ENCODE measurements at places on chromosomes 16 and 17. TPM values are rescaled to one million over a fixed set of nuclear protein-coding genes. Genes with fewer than 3 reads are reported as not detected.

GRCh38 chr17:27651411-27652345 is 20.7 kb downstream of the LGALS9 start:
- DNase-seq: no peak

GRCh38 chr17:57517273-57517631 is 227.8 kb downstream of the CCDC182 start:
- DNase-seq: no peak

GRCh38 chr16:22210285-22210684 is 4.2 kb downstream of the EEF2K start:
- DNase-seq: no peak

- no peak for DNase-seq
These were observed 53.0 kb downstream of the RPA1 start for GRCh38 chr17:1882836-1883235.

DNA sequence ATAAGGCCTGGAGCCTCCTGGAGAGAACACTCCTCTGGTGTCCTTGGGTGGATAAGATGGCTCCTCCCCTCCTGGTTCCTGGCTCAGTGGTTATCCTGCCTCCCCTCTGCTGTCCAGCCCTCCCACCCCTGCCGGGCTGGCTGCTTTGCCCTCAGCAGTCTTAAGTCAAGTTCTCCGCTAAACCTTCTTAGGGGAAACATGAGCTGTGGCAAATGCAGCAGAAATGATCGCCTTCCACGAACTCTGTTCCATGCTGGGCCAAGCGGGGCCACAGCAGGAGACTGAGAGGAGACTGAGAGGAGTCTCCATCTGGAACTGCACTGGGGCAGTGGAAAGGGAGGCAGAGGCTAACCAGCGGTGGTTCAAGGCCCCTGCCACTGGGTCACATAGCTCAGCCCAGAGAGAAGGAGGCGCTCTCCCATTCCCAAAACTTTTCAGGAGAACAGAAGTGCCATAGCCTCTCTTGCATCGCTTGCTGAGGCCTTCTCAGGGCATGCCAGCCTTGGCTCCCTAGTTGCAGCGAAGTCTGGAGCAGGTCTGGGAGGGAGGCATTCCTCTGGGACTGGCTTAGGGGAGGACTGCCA is 26.9 kb downstream of the TNS4 start:
- no peak for DNase-seq

DNA sequence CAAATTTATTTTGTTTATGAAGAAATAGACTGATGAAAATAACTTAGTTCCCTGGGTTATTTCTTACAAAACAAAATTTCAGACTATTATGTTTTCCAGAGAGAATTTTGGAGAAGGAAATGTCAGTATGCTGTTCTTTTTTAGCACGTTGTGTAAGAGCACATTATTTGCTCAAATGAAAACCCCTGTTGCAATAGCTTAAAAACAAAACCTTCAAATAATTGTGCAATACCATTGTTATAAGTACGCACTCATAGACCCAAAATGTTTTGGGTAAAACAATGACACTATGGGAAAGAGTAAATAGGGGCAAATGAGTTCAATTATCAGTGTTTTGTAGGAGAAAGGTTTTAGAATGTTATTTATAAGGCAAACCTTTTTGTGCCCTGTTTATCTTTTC is 18.2 kb downstream of the VMP1 start:
- DNase-seq: no peak

GRCh38 chr16:11708421-11708820 is 34.2 kb downstream of the TXNDC11 start:
- DNase-seq: no peak

GRCh38 chr16:74268372-74268782 is 28.2 kb upstream of the PSMD7 start:
- no peak for DNase-seq

GRCh38 chr17:71845337-71845736 is 275.5 kb upstream of the SOX9 start:
- DNase-seq: no peak

DNA sequence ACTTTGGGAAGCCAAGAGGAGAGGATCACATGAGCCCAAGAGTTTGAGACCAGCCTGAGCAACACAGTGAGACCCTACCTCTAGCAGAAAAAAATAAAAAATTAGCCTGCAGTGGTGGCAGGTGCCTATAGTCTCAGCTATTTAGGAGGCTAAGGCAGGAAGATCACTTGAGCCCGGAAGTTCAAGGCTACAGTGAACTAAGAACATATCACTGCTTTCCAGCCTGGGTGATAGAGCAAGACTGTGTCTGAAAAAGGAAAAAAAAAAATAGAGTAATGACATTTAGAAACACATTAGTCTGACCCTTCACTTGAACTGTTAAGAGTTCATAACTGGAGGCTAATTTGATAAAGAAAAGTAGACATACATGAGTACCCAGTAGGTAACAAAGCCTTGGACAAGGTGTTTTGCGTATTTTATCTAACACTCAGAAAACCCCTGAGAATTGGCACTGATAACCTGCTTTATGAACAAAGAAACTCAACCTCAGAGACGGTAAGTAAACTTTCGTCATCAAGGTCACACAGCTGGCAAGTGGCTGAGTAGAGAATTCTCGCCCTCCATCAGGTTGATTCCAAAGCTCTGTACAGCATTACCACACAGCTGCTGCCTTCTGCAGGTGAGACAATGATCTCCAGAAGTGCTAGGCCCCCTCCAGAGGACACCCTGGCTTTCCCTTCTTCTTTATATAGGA is 101.1 kb downstream of the SMG6 start:
- no peak for DNase-seq

- DNase-seq: no peak
These were observed 39.2 kb upstream of the ABCC12 start for GRCh38 chr16:48194828-48195556.

DNA sequence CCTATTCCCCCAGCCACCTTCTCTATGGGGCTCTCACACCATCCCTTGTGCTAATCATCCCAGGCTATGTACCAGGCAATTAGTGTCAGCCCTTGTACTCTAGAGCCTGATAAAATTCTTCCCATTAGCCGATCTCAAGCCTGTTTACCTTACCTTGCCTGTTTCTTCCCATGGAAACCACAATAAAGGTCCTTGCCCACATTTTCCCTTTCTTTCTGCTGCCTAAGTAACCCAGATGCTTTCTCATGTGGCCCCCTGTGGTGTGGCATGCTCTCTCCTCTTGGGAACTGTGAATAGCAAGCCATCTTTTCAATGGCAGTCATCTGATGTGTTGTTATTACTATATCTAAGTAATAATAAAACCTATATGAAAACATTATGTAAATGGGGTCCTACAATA is 265.8 kb upstream of the ELAC2 start:
- no peak for DNase-seq

IL32 gene
- polyA plus RNA-seq: 20.2 TPM

KRT25 gene
- 0.15 TPM for polyA plus RNA-seq

EVI2B gene
- 4.5 TPM for polyA plus RNA-seq

GRCh38 chr17:37714897-37715296 is 30.0 kb downstream of the HNF1B start:
- DNase-seq: no peak

DNA sequence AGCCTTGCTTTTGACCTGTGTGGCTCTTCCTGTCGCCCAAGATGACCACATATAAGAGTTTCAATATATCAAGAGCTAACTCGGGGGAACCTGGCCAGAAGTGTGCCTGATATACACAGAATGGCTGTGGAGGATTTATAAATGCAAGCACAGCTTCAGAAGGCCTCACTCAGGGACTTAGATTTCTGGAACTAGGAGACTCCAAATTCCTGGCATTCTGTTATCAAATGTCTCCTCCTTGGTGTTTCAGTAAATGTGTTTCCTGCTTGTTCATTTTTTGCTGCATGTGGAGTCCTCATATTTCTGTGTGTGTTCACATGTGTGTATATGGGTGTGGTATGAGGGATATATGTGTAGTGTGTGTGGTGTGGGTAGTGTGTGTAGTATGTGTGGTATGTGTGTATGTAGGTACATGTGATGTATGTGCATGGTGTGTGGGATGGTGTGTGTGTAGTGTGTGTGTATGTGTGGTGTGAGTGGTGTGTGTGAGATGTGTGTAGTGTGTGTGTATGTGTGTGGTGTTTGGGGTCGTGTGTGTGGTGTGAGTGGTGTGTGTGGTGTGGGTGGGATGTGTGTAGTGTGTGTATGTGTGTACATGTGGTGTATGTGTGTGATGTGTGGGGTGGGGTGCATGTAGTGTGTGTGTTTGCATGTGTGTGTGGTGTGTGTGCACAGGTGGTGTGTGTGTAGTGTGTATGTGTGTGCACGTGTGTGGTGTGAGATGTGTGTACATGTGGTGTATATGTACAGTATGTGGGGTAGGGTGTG is 981 bp upstream of the CD300H start:
- no peak for DNase-seq

PARD6A gene
- polyA plus RNA-seq: 20.9 TPM

DNA sequence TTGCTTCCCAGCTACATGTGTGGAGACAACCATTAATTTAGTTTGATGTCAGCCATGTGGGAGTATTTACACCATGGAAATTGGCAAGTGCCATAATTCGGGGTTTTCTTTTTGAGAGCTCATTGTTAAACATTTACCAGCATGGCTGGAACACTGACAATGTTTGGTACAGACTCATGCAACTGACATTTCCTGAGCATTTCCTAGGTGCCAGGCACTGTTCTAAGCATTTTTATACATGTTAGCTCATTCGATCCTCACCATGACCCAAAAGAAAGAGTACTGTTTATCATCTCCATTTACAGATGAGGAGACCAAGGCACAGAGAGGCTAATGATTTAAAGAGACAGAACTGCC is 86.9 kb downstream of the FOXL1 start:
- DNase-seq: no peak

DNA sequence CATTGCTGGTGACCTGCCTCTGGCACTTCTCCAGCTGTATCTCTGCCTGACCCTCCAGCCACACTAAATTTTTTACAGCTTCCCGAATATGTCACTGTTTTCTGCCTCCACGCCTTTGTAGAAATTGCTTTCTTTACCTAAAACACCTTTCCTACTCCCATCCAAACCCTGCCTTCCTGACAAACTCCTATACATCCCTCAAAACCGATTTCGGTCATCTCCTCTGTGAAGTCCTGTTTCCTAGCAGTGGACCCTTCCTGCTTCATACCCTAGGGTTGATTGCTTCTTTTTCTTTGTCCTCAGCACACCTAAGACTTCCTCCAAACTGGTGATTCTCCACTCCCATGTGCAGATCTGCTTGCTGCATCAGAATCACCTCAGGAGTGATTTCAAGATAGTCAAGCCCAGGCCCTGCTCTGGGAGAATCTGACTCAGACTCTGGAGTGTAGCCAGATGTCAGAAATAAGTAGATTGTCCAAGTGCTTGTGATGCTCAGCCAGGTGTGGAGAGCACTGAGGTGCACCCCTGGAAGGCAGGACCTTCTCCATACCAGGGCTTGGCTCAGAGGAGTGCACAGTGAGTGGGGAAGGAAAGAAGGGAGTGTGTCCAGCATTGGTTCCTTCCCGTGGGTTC is 184.2 kb downstream of the COPRS start:
- no peak for DNase-seq

REXO5 gene
- polyA plus RNA-seq: 12.7 TPM

DNA sequence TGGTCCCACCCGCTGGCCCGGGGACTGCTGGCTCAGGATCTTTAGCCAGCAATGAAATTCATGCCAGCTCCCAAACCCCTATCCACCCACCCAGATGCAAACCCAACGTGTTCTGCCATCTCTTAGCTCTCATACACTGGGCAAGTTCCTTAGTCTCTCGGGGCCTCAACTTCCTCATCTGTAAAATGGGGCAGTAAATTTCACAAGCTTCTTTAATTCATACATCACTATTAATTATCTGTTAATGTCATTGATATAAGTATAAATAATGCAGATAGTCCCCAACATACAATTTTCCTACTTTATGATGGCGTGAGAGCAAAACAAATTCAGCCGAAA is 398.7 kb downstream of the SOX9 start:
- no peak for DNase-seq

GRCh38 chr17:74803971-74804370 is 27.8 kb upstream of the NAT9 start:
- peak; percentile 80 for DNase-seq

DNA sequence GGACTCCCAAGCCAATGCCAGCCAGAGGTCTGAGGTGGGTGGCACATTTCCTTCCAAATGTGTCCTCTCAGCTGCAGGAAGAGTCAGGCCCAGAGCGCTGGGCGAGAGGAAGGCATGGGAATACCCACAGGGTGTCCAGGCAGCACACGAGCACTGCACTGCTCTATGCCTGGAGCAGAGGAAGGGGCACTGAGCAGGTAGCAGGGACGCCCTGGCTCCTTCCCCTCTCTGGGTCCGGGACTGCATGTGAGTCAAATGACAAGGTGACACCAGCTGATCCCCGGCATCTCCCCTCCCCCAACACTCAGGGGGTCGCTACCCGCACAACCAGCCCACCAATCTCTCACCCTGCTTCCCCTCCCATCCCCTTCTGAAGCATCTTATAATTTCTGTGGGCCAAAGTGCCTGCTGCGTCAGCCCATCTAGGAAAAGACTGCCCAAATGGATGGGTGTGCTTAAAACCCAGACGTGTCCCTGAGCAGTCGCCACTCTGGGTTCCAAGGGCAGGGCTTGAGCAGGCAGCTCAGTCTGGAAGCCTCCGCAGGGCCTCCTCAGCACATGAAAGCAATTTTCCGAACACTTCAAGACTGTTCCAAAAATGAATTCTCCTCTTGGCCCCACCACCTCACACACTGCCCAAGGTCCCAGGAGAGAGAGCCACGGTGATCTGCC is 12.0 kb upstream of the BCAR1 start:
- peak; percentile 15 for DNase-seq

GRCh38 chr16:84673203-84673535 is 24.9 kb downstream of the KLHL36 start:
- no peak for DNase-seq

UBFD1 gene
- 95.6 TPM for polyA plus RNA-seq

- no peak for DNase-seq
These were observed 814 bp upstream of the KDM6B start for GRCh38 chr17:7833011-7833794.

SLFN14 gene
- not detected for polyA plus RNA-seq

Measured in spinal cord (tissue), 10 donors.